Activated CD8-positive, alpha-beta memory T cell treated with anti-CD3 and anti-CD28 coated beads for 48 hours (primary cell): ENCODE measurements at places on chromosomes 6 and 20.
A peak's percentile ranks its signal among the peaks of the same experiment; 100 is the strongest.

- DNase-seq = no peak
Measured at GRCh38 chr6:98044151-98044561, 761.1 kb upstream of the MMS22L start.

DNA sequence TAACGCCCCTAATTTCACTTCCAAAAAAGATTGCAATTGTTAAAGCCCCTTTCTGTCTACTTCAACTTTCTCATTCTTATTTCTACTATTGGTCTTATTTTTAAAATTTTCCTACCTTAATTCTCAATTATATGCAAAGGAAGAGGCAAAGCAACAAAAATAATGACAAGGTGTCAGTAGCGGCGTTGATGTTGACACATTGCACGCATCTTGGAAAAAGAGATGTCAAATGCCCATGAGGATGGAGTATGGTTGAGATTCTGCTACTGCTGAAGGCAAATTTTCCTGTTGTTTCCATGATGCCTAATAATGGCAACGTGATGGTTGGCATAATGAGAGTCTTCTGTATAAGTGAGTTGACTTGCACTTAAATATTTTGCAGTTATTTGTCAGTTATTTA lies 258.9 kb downstream of the CDKAL1 start:
- DNase-seq = no peak

- DNase-seq = no peak
Measured at GRCh38 chr6:124294574-124295200, 491.0 kb downstream of the NKAIN2 start.

GRCh38 chr20:62745279-62745951 lies 36.8 kb downstream of the NTSR1 start:
- no peak for DNase-seq

- no peak for DNase-seq
Measured at GRCh38 chr20:63508072-63508768, 9.3 kb upstream of the EEF1A2 start.

DNA sequence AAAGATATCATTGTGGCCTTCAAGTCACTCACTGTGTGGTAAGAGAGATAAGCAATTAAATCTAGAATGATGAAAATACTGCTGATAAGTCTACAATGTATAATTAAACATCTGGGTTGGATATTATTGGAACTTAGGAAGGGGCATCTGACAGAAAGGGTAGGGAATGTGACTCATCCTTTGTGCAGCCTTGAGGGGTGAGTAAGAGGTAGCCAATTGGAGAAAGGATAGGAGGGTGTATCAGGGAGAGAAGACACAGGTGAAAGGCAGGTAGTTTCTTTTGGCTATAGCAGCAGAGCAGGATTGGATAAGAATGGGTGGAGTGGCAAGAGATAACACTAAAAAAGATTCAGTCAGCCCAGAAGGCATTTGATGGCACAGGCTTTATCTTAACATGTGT lies 182.0 kb downstream of the COL21A1 start:
- no peak for DNase-seq

- no peak for DNase-seq
Measured at GRCh38 chr6:15674690-15675386, 12.0 kb upstream of the DTNBP1 start.

- DNase-seq = no peak
Measured at GRCh38 chr6:4853349-4853748, 77.1 kb downstream of the CDYL start.

DNA sequence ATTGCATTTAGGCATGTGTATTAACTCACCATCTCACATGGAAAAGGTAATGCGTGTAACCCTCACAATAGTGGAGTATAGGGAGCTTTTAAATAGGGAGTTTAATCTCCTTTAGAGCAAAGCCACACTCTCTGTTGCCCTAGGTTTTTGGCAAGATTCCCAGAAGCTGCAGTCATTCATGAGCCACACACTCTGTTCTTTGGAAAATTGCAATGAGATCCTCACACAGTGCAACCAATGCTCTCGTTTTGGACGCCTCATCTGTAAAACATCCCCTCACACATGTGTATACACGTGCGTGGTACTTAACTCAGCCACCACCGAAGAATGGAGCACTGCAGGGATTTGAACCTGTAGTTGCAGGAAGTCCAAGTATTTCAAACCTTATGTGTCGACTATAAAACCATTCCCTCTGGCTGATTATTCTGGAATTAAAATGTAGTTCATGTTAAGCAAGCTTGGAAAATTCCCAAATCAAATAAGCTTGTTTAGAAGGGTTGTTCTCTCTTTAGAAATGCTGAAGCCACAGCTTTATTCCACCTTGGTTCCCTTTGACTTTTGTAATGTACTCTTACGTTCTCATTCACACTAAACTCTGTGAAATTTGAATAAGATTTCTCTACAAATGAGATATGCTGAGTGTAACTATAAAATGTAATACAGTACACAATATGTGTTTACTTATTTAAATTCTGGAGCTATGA lies 489.8 kb upstream of the MANEA start:
- DNase-seq = no peak

DNA sequence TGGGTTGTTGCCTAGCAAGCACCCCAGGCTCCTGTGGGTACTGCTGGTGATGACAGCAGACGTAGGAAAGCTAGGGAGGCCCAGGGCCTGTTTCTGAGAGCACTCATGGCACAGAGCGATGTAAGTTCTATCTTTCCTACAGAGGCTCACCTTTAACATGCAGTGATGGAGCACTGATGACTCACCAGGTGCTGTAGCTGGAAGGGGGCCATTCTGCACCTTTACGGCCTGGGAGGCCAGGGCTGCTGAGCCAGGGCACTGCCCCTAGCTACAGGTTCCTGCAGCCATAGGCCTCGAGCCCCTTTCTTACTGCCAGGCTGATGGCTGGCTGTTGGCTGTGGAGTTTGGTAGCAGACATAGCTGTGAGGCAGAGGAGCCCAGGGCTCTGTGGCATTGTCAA lies 31.1 kb upstream of the GPR6 start:
- no peak for DNase-seq

GRCh38 chr20:33433465-33434234 lies 9.9 kb downstream of the SNTA1 start:
- no peak for DNase-seq

DNA sequence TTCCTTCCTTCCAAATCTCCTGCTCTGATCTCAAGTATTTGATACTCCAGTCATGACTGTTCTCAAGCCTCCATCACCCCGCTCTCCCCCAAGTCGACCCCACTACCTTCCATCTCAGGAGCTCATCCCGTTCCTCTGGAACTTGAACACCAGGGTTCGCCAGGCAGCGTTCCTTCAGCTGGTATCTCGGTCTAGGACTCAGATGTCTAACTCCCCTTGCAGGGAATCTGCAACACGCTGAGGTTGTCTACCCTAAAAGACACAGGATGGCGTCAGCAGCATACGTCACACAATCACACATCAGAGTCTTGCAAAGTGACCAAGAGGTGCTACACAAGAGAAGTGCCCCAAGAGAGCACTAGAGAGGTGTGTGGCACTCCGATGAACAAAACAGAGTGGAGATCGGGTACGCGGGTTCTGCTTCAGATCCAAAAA lies 706 bp downstream of the ZNF184 start:
- peak; percentile 29 for DNase-seq

DNA sequence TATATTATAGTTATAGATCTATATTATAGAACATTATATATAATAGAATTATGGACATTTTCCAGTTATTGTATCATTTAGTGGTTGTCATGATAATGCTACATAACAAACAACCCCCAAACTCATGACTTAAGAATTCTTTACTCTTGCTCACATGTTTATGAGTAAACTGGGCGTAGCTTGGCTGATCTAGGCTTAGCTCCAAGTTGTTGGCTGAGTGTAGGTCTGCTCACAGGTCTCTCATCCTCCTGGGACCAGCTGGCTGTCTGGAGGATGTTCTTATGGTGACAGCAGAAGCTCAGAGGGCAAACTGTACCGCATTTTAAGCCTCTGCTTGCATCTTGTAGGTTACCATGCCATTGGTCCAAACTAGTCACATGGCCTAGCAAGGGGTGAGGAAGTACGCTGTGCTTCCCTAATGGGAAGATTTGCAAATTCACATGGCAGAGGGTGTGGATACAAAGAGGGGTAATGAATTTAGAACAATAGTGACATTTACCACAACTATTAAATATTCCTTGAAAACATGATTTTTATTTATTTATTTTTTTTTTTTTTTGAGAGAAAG lies 34.2 kb downstream of the ARHGAP40 start:
- no peak for DNase-seq

GRCh38 chr20:44579313-44580081 lies 2.9 kb upstream of the PKIG start:
- DNase-seq = no peak

DNA sequence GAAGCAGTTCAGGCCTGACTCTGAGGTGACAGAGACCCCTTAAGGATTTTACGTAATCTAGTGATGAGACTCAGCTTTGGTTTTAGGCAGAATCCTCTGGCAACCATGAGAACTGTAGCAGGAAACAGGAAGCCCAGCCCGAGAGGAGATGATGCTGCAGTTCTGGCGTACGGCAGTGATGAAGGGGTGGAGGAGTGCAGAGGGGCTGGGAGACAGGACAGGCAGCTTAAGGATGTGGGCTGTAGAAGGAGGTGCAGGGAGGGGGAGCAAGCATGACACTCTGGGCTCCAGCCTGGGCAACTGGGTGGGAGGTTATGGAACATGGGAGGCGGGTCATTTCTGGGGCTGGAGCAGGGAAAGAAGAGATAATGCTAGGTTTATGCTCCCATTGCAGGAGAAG lies 67.1 kb downstream of the LRFN2 start:
- no peak for DNase-seq

DNA sequence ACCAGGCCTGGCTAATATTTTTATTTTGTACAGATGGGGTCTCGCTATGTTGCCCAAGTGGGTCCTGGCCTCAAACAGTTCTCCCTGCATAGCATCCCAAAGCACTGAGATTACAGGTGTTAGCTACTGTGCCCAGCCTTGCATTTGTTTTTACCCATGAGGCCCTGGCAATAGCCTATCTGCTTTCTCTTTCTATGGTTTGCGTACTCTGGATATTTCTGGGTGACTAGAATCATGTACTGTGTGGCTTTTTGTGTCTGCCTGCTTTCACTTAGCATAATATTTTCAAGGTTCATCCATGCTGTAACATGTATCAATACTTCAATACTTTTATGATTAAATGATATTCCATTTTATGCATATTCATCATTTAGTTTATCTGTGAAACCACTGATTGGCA lies 451.7 kb downstream of the GRIK2 start:
- no peak for DNase-seq

GRCh38 chr6:89483111-89483720 lies 50.3 kb downstream of the ANKRD6 start:
- no peak for DNase-seq

GRCh38 chr20:37917461-37917860 lies 14.5 kb downstream of the VSTM2L start:
- no peak for DNase-seq

- DNase-seq = no peak
Measured at GRCh38 chr6:25312703-25313102, 33.5 kb downstream of the CARMIL1 start.

DNA sequence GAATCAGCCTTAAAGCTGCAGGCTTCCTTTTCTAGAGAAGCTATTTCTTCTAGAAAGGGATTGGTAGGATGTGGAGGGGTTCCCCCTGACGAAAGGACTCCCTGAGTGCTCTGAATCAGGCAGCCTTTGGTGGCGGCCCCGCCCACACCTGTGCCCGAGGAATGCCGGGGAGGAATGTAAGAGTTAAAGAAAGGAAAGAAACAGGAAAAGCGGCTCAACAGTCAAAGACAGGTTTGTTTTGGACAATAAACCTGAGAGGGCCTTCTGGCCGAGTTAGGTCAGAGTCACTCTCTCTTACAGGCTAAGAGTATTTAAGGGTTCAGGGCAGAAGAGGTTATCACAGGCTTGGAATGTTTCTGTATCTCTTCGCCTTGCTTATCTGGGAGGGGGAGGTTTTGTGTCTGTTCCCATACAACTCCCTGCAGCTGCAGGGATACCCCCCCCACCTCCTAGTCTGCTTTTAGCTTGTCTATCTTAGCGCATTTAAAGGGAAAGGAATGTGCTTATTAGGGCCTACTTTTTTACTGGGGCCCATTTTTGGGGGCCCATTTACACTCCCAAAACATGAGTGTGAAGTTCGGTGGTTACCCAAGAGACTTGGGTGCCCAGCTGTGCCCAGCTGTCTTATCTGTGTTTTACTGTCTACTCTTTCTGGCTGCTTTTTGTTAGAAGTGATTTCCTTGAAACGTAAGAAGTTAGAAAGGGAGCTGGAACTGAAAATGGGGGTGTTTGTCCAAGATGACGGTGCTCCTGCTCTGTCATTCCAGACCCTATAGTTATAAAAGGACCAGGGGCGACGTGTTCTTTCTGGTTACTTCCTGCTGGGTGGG lies 32.8 kb downstream of the DYNLT1 start:
- DNase-seq = no peak

DNA sequence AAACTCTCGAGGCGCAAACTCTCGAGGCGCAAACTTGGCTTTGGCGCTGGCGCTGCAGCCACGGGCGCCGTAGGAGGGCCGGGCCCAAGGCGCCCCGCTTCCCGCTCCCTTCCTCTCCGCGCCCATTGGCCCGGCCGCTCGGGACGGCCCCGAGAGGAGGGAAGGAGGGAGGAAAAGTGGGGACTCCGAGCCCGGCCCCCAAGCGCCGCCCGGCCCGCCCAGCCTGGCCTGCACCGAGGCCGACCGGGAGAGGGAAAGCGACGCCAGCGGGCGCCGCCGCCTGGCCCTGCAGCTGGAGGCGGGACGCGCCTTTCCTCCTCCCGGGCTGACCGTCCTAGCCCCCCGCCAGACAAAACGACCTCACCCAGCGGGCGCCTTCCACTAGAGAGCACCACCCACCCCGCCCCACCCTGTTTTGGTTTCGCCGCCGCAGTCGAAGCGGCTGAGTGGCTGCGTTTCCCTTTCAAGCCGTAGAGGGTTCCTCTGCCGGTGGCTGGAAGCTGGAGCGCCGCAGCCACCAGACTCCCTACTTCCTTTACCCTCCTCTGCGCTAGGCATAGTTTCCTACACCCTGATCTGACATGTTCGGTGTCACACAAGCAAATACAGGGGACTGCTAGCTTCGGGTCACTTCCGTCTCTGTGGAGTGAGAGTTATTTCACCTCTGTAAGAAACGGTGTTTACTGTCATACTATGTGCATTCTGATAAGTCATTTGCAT lies at the start of gene MBOAT1:
TSS of gene MBOAT1 (minus strand) at position 78 of the 720 bp plus-strand sequence. CDS start 235 bp downstream, outside the sequence.
- DNase-seq = peak; percentile 42

- DNase-seq = no peak
Measured at GRCh38 chr6:20548264-20548663, 14.0 kb downstream of the CDKAL1 start.

- DNase-seq = no peak
Measured at GRCh38 chr6:161400671-161401070, 126.8 kb upstream of the AGPAT4 start.

DNA sequence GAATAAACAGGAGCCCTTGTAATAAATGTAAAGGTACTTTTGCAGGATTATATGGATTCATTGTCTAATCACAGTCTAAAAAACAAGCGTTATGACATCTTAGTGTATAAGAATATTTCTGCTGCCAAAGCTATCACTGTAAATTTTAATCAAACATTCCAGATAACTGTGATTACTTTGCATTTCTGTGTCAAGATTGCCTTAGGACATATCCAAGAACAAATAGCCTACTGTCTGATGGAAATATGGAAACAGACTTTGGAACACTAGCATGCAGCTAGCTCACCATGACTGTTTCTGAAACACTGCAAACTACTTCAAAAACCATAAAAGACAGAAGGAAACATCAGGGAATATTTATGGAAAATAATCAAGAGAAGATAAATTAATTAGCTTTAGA lies 248.7 kb upstream of the ASCC3 start:
- no peak for DNase-seq
